ENCODE measurements at places on chromosomes 3 and 15. TPM values are rescaled to one million over a fixed set of nuclear protein-coding genes. Genes with fewer than 3 reads are reported as not detected.

The ARHGEF26 gene
- 2.9 TPM for total RNA-seq

- no peak for DNase-seq
Measured at GRCh38 chr15:63323798-63324563, 46.6 kb downstream of the APH1B start.

The PCNP gene
- 97.0 TPM for total RNA-seq

- DNase-seq: no peak
Measured at GRCh38 chr3:122694966-122695365, 14.3 kb downstream of the PARP14 start.

The ZNF619 gene
- total RNA-seq: 5.2 TPM

- DNase-seq: no peak
Measured at GRCh38 chr3:113151461-113152031, 59.8 kb upstream of the BOC start.

The MYZAP gene
- total RNA-seq: not detected

The GOLGA8S gene
- not detected for total RNA-seq

The SLC24A5 gene
- not detected for total RNA-seq

DNA sequence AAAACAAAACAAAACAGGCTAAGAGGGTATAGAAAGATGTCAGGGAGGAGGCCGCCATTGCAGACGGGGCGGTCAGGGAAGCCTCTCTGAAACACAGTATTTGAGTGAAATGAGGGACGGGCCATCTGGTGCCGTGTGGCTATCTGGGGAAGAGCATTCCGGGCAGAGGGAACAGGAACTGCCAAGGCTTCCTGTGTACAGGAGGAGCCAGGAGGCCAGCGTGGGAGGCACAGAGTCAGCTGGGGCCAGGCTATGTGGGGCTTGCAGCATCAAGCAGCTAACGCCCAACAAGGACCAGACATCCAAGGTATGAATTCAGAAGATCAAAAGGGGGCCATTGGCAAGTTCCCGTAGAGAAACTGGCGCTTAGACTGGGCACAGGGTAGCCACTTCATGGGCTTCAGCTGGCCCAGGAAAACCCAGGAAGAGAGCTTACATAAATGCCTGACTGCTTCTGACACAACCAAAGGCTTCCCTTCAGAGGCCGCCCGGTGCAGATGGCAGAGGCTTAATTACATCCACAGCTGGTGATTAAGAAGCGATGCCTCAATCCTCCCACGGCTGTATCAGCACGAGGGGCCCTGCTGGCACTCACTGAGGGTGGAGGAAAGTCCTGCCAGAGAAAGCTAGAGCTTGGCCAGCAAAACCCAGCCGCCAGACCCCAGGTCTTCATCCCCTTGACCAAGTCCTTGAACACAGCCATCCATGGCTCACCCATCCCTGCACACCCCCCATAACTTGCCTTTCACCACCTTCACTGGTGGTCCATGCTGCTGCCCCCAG is 144.9 kb downstream of the MEGF11 start:
- no peak for DNase-seq

GRCh38 chr3:191383124-191383523 is 52.8 kb upstream of the UTS2B start:
- DNase-seq: no peak

GRCh38 chr3:176739159-176739558 is 458.1 kb downstream of the TBL1XR1 start:
- no peak for DNase-seq

The HIGD2B gene
- total RNA-seq: not detected

The CCDC33 gene
- not detected for total RNA-seq

DNA sequence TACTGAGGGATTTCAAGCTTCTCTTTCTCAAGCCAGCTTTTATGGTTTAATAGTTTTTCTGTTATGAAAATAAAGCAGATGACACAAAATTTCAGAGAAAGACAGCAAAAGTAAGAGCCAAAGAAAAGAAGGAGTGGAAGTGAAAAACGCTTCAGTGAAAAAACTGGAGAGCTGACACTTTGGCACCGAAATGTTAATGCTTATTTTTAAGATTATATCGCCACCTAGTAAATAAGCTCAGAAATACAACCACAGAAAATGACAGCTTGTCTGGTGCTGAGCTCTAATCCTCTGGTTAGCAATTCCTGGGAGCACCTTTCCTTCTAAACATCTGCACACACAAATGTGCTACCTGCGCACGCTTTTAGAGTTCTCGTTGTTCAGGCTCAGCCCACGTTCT is 101.6 kb downstream of the ZPLD1 start:
- DNase-seq: peak; percentile 39

DNA sequence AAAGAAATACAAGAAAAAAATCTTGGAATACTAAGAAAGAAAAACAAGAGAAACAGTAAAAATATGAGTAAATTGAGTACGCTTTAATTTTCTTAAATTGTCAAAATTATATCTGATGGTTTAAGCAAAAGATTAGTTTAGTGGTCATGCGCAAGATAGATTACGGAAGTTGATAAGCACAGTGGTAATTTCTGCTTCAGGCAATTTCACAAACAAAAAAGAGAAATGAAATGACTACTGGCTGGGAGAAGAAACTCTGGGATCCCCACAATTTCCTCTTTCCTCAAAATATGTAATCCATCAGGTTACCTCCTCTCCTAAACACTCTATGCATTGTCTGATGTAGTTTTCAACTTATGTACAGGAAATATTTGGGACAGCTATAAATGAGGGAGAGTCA is 9.0 kb downstream of the MYD88 start:
- no peak for DNase-seq

DNA sequence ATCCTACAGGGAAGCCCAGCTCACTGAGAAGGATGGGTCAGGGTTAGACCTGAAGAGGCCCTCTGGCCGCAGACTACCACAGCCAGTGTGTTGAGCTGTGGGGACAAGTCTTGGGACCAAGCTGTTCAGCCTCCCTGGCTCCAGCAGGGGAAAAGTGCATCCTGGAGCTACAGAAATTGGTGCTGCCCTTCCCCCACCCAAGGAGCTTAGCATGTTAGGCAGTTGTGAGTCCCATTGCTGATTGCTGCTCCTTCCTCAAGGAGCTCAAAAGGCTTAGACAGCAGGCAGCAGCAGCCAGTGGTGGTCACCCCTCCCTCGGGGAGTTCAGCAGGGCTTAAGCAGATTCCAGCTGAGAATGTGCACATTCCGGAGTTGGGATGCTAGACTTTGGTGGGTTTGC is 165.6 kb downstream of the ATP8B4 start:
- DNase-seq: no peak

The CSPG5 gene
- total RNA-seq: 0.17 TPM

The MKRN3 gene
- total RNA-seq: not detected

- no peak for DNase-seq
Measured at GRCh38 chr3:137695351-137695750, 68.8 kb upstream of the SOX14 start.

DNA sequence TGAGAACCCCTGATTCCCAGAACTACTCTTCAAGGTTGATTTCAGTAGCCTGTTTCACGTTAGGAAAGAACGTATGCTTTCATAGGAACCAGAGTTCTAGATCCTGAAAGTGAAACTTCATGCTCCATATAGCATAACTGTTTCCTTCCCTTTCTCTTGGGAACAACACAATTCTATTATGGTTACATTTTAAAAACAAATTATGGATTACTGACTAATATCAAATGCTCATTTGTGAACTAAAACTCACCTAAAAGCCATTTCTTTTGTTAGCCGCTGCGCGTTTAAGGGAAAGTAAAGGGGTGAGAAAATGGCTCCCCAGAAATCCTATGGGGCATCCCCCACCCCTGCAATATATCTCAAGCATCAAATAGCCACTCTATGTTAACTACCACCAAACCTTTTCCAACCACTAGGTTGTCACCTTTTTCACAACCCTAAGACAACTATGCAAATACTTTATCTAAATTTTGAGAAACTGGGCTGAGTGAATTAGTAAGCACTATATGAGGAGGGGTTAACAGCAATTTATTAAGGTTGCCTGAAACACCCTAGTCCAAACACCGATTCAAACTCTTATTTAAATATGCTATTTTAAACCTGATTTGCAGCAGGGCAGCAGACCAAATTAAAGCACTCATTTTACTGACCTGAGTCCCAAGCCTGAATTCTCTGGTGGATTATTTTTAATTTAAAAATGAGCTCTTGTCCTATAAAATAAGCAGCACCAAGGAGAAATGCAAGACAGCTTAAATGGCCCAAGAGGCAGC is 2.4 kb downstream of the SIAH2 start:
- no peak for DNase-seq

- no peak for DNase-seq
Measured at GRCh38 chr3:160546727-160547126, 18.6 kb downstream of the KPNA4 start.

- DNase-seq: no peak
Measured at GRCh38 chr3:113719294-113719693, 22.9 kb upstream of the USF3 start.

DNA sequence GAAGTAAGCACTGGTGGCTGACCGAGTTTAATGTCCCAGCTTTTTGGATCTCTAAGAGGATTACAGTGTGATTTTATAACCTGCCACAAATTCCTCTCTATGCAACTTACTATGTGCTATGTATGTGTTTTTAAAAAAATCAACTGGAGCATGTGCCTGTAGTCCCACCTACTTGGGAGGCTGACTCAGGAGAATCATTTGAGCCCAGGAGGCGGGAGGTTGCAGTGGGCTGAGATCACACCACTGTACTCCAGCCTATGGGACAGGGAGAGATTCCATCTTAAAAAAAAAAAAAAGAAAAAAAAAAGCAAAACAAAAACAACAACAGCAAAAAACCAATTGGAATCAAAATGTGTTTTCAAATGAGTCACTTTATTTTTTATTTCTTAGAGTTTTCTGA is 29.6 kb downstream of the DUT start:
- DNase-seq: no peak

The SLC2A2 gene
- not detected for total RNA-seq

DNA sequence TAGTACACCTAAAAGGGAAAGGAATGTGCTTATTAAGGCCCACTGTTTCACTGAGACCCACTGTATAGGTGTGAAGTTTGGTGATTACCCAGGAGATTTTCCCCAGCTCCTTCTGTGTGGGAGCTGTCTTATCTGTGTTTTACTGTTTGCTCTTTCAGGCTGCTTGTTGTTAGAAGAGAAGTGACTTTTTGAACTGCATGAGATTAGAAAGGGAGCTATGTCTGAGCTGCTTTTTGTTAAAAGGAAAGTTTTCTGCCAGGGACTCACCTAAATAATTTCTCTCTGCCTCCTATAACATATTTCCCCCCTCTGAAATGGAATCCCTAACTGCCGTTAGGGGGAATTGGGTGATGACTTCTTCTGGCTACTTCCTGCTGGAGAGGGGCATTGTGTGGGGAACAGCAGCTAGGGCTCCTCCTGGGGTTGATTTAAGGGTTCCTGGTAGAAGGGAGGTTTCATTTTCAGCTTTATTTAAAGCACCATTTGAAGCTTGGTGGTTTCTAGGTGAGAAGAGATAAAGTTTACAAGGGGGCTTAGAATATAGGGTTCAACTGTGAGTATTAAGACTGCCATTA is 77.1 kb upstream of the ATP11B start:
- no peak for DNase-seq

GRCh38 chr15:59312205-59312604 is 60.5 kb downstream of the MYO1E start:
- no peak for DNase-seq

The IGSF11 gene
- total RNA-seq: not detected

- peak; percentile 55 for DNase-seq
Measured at GRCh38 chr15:62068071-62068809, 1.5 kb downstream of the C2CD4A start.

GRCh38 chr3:165837058-165837525 is at the start of gene BCHE:
TSS of gene BCHE (minus strand) at chr3:165837423. CDS start at chr3:165831033, 6,390 bp downstream.
- DNase-seq: peak; percentile 71

The SLC15A2 gene
- total RNA-seq: 1.4 TPM
